HCT116 (cell line): ENCODE measurements at places on chromosomes 12 and 14. TPM values are rescaled to one million over a fixed set of nuclear protein-coding genes. Genes with fewer than 3 reads are reported as not detected.

GRCh38 chr14:34170882-34171281 lies 220.0 kb upstream of the EGLN3 start:
- H3K36me3 ChIP-seq: no peaks in the 10 kb centered on the region
- no peak for DNase-seq
- no peak overlapping the region for H3K27ac ChIP-seq

GRCh38 chr14:59538936-59539335 lies 37.7 kb downstream of the CCDC175 start:
- no peaks in the 10 kb centered on the region for H3K4me1 ChIP-seq
- H3K27ac ChIP-seq: no peak overlapping the region
- no peaks in the 10 kb centered on the region for H3K36me3 ChIP-seq
- no peak overlapping the region for H3K4me3 ChIP-seq
- H3K27me3 ChIP-seq: no peaks in the 10 kb centered on the region
- no peak for DNase-seq

GRCh38 chr14:88935083-88935482 lies 110.6 kb downstream of the TTC8 start:
- no peak overlapping the region for H3K27ac ChIP-seq
- H3K36me3 ChIP-seq: no peaks in the 10 kb centered on the region
- no peak for DNase-seq
- no peak overlapping the region for H3K4me3 ChIP-seq
- no peaks in the 10 kb centered on the region for H3K27me3 ChIP-seq

DNA sequence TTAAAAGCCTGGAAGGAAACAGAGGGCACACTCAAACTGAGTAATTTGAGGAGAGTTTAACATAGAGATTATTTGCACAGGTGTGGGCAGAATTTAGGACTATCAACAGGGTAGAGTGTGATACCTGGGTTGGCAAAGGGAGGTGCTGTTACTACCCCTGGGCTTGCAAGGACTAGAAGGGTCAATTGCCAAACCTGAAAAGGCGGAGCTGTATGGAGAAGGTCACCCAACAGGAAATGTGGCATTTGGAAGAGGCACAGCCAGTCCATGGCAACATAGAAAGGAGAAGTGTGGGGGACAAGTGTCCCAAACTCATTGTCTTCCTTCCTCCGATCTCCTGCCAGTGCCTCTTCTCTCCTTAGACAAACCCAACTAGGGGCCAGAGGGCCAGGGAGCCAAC lies 21.6 kb upstream of the MED13L start:
- H3K4me1 ChIP-seq: peaks cover 7% of the 10 kb centered on the region
- H3K27ac ChIP-seq: no peak overlapping the region
- no peak for DNase-seq
- no peaks in the 10 kb centered on the region for H3K27me3 ChIP-seq

DNA sequence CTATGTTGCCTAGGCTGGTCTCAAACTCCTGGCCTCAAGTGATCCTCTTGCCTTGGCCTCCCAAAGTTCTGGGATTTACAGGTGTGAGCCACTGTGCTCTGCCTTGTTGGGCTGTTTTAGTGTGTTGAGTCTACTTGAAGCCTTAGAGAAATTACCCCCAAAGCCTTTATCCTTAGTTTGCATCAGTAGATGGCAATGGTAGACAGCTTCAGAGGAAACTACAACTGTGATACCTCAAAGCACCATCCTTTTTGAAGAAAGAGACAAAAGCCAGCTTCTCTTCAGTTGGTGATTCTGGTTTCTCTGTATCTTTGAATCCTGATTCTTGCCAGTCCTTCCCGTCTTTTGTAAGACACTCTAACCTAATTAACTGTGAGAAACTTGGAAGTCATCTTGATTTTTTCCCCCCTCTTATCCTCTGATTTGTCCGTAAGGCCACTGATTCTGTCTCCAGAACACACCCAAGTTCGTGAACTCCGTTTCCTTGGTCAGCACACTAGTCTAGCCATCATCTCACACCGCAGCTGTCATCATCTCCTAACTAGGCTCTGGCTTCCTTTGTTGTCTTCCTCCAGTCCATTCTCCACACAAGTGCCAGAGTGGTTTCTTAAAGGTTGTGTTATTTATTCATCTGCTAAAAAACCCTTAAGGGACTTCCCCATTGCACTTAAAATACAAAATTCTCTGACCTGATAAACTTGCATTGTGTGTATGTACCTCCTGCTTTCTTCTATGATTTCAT lies 20.2 kb downstream of the ATP2A2 start:
- no peak overlapping the region for H3K4me3 ChIP-seq
- no peak for DNase-seq
- no peaks in the 10 kb centered on the region for H3K4me1 ChIP-seq
- no peaks in the 10 kb centered on the region for H3K27me3 ChIP-seq
- H3K36me3 ChIP-seq: peaks cover 75% of the 10 kb centered on the region

HNF1A gene
- not detected for total RNA-seq

GUCY2C gene
- not detected for total RNA-seq
